Sciatic nerve (tissue), 2 donors: ENCODE measurements at places on chromosomes 1 and 21.

DNA sequence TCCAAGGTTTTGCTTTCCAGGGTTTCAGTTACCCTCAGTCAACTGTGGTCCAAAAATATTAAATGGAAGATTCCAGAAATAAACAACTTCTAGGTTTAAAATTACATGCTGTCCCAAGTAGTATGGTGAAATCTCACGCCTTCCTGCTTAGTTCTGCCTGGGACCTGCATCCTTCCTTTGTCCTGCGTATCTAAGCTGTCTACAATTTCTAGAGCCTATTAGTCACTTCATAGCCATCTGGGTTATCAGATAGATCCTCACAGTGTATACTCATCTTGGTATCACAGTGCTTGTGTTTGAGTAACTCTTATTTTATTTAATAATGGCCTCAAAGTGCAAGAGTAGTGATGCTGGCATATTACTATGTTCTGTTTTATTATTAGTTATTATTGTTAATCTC lies 157.7 kb downstream of the ROR1 start:
- no peak for DNase-seq

DNA sequence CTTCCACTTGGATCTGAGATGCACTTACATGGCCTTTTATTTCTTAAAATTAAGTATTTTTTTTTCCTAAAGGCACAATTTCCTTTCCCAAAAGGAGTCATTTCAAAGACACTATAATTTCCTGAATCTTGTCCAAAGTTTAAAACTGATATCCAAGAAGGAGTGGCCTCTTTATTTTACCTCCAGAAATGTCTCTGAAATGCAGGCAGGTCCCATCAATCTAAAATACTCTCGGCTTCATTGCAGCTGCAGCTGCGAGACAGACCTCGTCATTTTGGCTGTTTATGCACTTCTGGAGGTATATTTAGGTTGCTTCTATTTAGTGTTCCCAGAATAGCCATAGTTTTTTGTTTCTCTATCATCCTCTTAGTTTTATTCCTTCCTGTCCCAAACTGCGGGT lies 172.7 kb upstream of the COA6 start:
- DNase-seq, result no peak

- no peak for DNase-seq
These were observed 23.3 kb downstream of the TFF3 start for GRCh38 chr21:42291751-42292562.

GRCh38 chr1:20402585-20403422 lies 83.2 kb downstream of the CAMK2N1 start:
- DNase-seq, result no peak

DNA sequence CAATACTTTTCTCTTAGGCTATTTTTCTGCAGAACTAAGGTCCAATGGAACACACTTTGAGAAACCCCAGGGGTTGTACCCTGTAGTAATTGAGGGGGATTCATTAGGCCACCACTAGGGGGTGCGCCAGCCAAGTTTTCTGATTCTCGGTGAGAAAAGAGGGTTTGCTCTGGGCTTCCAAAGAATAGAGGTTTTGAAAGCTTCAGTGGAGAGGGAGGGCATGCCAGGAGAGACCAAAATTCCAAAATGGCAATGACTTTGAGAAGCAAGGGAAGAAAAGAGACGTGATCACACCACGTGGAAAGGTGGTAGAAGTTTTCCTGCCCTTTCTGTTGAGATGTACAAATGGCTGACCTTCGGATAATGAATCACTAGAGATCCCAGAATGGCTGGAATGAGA lies 323.3 kb downstream of the RPS6KC1 start:
- peak; percentile 81 for DNase-seq

GRCh38 chr1:151314137-151314875 lies 12.9 kb downstream of the PI4KB start:
- DNase-seq, result peak; percentile 90

- DNase-seq, result no peak
These were observed 224.4 kb downstream of the PTPRU start for GRCh38 chr1:29460694-29461093.

GRCh38 chr1:56934430-56935060 lies 31.3 kb downstream of the C8B start:
- DNase-seq, result no peak

DNA sequence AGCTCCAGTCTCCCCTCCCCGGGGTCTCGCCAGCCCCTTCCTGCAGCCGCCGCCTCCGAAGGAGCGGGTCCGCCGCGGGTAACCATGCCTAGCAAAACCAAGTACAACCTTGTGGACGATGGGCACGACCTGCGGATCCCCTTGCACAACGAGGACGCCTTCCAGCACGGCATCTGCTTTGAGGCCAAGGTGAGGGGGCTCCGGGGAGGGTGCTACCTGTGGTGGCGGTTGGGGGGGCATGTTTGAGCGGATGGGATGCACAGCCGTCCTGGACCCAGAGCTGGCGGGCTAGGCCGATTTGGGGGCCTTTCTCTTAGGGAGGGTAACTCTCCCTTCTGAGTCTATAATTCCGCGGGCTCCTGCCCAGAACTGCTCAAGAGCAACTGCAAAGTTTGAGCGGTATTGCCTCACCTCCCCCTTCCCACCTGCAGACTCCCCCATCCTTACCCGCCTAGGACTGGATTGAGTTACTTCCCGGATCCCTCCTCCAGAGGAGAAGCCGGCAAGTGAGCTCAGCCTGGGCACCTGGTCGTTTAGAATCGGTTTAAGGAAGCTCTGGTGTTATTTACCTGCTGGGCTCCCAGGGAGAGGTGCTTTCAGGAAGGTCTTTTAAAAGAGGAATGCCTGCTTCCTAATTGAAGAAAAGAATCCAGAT lies 730 bp downstream of the NOS1AP start:
- no peak for DNase-seq

DNA sequence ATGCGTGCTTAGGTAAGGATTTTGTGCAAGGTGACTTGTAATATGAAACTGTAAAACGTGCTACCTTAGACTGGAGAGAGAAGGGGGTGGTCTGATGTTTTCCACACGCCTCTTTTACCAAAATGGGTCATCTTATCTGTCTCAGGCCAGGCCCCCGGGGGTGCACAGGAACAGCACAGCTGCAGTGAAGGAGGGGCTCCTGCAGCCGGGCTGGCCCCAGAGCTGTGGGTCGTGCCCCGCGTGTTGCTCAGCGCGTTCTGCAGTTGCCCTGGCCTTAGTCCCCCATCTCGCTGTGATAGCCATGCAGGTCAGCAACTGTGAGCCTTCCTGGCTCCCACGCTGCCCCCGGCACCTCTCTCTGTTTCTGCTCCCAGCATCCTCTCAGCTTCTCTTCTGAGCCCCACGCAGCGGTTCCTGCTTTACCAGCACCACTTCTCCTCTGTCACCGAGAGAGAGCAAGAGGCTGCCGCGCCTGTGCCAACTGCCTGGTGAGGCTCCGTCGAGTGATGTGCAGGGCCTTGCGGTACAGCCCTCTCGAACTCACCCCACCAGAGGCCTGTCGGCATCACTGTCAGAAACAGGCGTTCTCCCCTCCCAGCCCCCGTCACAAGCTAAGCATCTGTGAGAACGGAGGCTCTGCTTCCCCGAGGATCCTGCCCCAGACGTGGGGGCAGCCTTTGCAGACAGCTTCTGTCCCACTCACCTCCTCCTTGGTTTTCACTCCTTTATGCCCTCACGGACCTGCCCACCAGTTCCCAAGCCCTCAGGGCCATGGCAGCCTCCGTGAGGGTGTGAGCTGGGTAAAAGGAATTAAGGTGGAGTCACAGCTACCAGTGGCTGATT lies 73.3 kb downstream of the ADARB1 start:
- DNase-seq, result peak; percentile 48

- DNase-seq, result no peak
These were observed 6.0 kb downstream of the RGS2 start for GRCh38 chr1:192814805-192815204.

DNA sequence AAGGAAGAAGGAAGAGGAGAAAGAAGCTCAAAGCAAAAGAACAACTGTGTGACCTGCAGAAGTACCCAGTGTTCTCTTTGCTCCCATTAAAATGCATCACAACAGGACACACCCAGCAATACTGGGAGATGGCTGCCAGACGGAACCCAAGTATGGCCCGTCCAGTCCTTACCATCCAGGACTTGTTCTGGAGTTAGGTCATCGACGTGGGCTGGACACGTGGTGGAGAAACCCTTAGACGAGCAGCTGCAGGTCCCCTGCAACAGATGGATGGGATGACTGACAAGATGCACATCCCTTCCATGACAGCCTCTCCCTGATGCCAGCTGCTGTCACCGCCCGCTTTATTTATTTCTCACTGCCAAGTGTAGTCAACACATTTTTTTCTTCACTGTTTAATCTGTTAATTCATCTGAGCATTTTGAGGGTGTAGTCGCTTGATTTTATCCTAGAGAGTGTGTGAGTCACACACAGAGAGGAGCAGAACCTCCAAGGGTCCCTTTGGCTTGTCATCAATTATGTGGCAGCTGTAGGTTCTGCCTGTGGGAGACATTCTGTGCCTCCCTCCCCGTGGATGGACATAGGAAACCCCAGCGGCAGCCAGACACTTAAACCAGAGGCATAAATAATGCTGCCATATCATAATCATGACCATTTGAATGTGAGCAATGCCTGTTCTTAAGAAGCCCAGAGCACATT lies 80.9 kb downstream of the ABCA4 start:
- no peak for DNase-seq

- DNase-seq, result no peak
These were observed 18.8 kb upstream of the LIN9 start for GRCh38 chr1:226327761-226328162.

- DNase-seq, result no peak
These were observed 29.6 kb downstream of the NBPF3 start for GRCh38 chr1:21469581-21469980.

DNA sequence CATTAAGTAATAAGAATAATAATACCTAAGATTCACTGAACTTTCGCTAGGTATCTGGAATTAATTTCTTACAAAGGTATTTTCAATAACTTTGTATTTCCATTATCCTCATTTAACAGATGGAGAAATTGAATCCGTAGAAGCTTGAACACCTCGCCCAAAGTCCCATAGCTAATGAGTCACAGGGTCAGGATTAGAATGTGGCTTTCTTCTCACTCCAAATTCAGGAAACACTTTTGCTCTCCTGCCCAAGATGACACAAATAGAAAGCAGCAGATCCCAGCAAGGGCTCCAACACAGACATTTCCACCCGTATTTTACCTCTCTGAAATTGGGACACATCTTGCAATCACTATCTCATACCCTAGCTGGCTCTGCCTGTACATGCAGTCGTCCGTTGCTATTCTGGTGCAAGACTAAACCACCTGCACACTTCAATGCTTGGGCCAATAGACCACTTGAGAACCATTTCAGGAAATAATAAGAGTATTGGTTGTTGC lies 125.9 kb upstream of the GREM2 start:
- DNase-seq, result no peak

DNA sequence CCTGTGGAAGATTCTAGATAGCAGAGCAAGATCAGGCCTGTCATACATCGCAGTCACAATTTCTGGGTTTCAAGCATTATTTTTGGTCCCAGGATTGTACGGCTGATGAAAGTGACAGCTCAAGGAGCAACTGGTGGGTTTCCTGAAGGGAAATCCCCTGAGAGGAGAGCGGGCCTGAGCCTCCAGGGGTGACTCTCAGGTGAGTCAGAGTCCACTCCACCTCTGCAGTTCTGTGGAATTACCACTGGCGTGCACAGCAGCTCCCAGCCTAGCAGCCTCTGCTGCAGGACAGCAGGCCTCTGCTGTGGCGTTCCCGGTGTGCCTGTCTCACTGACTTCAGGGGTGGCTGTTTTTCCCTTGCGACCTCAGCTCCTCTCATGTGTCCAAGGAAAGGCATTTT lies 24.4 kb downstream of the SLC66A1 start:
- no peak for DNase-seq

DNA sequence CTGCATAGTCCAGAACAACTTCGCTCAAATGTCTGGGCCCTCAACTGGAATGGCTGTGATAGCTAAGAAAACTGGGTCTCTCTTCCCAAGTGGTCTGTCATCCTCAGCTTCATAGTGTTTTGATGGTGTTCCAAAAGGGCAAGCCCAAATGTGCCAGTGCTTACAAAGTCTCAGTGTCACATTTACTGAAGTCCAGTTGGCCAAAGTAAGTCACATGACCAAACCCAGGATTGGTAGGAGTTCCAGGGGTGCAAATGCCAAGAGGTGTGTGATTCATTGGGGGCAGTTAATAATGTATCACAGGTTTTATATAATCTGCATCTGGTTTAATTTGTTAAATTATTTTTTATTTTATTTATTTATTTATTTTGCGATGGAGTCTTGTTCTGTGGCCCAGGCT lies 24.9 kb downstream of the SMG7 start:
- no peak for DNase-seq

DNA sequence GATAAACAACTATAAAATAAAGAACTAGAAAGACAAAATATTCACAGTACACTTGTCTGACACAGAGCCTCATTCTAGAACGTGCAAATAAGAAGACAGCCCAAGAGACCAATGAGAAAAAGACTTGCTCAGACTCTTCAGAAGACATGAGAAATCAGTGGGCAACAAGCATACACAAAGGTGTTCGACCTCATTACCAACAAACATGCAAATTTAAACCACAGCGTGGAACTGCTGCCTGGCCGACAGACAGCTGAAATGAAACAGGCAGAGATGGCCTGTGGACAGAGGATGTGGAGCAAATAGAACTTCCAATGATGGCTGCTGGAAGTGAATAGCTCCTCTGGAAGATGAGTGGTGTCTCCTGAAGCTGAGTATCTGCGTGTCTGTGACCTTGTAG lies 22.4 kb upstream of the COL6A1 start:
- DNase-seq, result no peak

DNA sequence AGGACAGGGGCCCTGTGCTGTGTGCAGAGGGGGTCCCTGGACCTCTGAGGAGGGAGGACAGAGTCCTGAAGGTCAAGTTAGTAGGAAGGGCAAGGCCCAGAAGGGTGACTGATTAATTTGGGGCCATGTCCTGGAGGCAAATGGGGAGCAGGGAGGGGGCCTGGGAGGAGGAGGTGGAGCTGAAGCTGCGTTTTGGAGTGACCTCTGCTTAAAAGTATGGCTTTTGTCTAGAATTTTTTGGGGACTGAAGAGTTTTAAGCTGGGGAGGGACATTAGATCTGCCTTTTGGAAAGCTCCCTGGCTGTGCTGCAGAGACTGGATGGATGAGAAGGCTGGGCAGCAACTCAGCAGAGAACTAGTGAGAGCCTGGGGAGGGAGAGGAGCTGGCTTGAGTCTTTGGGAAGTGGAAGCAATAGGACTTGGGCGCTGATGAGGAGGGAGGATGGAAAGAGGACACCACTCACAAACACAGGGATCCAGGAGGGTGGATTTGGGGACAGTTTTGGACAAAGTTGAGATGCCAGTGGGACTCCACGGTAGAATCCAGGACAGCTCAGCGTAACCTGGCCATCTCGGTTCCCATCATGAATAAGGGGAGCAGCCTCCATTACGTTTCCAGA lies 52.9 kb downstream of the ACBD3 start:
- no peak for DNase-seq
